Neural progenitor cell (in vitro differentiated cells): ENCODE measurements at places on chromosomes 1 and 21. TPM values are rescaled to one million over a fixed set of nuclear protein-coding genes. Genes with fewer than 3 reads are reported as not detected.

DNA sequence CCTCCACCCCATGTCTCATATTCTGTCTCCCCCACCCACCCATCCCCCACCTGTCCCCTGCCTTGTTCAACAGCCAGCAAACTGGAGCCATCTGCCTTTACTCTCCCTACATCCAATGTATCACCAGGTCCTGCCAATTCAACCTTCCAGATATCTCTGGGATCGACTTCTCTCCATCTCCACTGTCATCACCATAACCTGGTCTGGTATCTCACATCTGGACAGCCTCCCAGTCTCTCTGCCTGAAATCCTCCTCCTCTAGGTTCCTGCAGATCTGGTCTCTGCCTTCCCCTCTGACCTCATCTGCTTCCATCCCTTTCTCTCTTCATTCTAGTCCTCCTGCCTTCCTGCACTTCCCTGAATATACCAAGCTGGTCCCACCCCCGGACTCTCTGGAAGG is 22.2 kb upstream of the CDCA8 start:
- DNase-seq: no peak
- H3K36me3 ChIP-seq: no peaks in the 10 kb centered on the region
- H3K4me3 ChIP-seq: no peak overlapping the region
- H3K4me1 ChIP-seq: peaks cover 8% of the 10 kb centered on the region
- no peak overlapping the region for H3K27ac ChIP-seq
- H3K27me3 ChIP-seq: peaks cover 54% of the 10 kb centered on the region

DNA sequence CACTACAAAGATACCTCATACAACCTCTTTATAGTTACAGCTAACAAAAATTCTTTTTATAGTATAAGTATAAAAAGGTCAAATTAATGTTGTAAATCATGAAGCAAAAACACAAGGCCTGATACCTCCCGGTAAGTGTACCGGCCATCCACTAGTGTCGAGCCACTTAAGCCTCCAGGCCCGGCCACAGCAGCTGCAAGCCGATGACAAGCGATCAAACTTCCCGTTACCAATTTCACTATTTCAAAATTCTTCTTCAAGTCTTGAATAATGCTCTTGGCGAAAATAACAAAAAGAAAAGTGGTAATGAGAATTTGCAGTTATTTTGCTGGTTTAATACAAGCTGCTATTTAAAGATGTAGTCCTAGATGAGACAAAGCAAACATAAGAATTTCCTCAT is 67.6 kb downstream of the USP24 start:
- no peaks in the 10 kb centered on the region for H3K27me3 ChIP-seq
- H3K27ac ChIP-seq: no peak overlapping the region
- peaks cover 30% of the 10 kb centered on the region for H3K36me3 ChIP-seq
- no peak for DNase-seq
- H3K4me3 ChIP-seq: no peak overlapping the region

DNA sequence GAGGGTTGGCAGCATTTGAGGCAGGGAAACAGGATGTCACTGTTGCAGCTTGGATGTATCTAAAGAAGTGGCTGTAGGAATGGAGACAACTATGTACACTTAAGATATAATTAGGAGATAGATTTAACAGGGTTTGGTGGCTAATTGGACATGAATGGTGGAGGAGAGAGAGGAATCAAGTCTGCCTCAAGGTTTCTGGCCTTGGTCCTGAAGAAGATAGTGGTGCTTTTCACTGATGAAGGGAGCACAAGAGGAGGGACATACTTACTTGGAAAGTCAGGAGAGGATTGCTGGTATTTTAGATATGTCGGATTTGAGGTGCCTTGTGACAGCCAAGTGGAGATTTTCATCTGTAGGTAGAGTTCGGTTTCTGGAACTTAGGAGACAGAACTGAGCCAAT is 123.9 kb downstream of the ST6GALNAC3 start:
- H3K27ac ChIP-seq: no peak overlapping the region
- H3K36me3 ChIP-seq: no peaks in the 10 kb centered on the region
- no peaks in the 10 kb centered on the region for H3K27me3 ChIP-seq
- no peak overlapping the region for H3K4me3 ChIP-seq
- H3K4me1 ChIP-seq: no peaks in the 10 kb centered on the region

GRCh38 chr21:16538936-16539440 is 809.2 kb downstream of the USP25 start:
- no peak overlapping the region for H3K4me3 ChIP-seq
- no peaks in the 10 kb centered on the region for H3K36me3 ChIP-seq
- peaks cover 8% of the 10 kb centered on the region for H3K4me1 ChIP-seq
- DNase-seq: no peak

- no peak overlapping the region for H3K27ac ChIP-seq
- H3K4me1 ChIP-seq: no peaks in the 10 kb centered on the region
- no peak overlapping the region for H3K4me3 ChIP-seq
- no peaks in the 10 kb centered on the region for H3K36me3 ChIP-seq
- DNase-seq: no peak
Measured at GRCh38 chr1:156616463-156616862, 2.8 kb upstream of the HAPLN2 start.

- H3K27me3 ChIP-seq: no peaks in the 10 kb centered on the region
- no peak overlapping the region for H3K4me3 ChIP-seq
- H3K27ac ChIP-seq: no peak overlapping the region
- no peak for DNase-seq
- H3K36me3 ChIP-seq: no peaks in the 10 kb centered on the region
Measured at GRCh38 chr1:186735463-186735862, 55.2 kb upstream of the PTGS2 start.

DNA sequence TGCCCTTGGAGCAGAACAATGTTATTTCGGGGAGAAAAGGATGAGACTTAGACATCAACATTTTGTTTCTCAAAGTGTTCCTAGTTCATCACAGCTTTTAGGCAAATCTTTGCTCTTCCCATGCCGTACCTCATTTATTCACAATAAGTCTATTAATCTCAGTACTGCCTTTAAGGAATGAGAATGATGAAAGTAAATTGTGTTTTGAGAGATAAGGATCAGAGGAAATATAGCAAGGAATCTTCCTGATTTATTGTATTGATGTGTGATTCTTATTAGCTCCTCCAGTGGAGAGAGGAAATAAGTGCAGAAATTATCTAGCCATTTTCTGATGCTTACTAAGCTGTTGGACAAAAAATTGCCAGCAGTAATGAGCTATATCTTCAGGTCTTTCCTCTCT is 2.0 kb downstream of the POLR3C start:
- H3K27me3 ChIP-seq: no peaks in the 10 kb centered on the region
- no peak overlapping the region for H3K27ac ChIP-seq
- H3K36me3 ChIP-seq: peaks cover 20% of the 10 kb centered on the region

GRCh38 chr1:237141502-237141901 is 99.5 kb downstream of the RYR2 start:
- no peaks in the 10 kb centered on the region for H3K27me3 ChIP-seq
- no peaks in the 10 kb centered on the region for H3K4me1 ChIP-seq
- no peak overlapping the region for H3K4me3 ChIP-seq
- no peak for DNase-seq
- no peaks in the 10 kb centered on the region for H3K36me3 ChIP-seq

DNA sequence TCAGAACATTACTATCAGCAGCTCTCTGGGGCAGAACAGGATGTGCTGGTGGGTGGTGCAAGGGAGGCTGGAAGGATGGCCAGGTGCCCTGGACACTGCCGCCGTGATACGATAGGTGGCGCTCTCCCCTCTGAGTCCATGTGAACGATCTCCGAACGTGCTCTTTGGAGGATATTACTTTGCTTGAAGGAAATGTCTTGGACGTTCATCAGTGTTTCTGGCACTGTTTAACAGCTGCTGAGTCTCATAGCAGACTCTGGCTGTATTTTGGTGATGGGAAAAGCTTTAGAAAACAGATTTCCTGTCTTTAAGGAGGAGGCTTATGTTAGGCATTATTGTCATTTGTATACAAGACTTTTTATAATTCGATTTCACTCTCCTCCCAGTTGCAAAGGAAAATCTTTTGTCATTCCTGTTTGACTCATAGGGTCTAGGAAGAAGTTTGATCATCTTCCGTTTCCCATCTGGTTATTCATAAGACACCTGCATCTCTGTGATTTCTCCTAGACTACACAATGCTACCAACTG is 386.2 kb upstream of the ADGRL2 start:
- peaks cover 9% of the 10 kb centered on the region for H3K4me1 ChIP-seq
- DNase-seq: peak; percentile 78
- no peaks in the 10 kb centered on the region for H3K36me3 ChIP-seq
- no peak overlapping the region for H3K27ac ChIP-seq
- no peaks in the 10 kb centered on the region for H3K27me3 ChIP-seq

DNA sequence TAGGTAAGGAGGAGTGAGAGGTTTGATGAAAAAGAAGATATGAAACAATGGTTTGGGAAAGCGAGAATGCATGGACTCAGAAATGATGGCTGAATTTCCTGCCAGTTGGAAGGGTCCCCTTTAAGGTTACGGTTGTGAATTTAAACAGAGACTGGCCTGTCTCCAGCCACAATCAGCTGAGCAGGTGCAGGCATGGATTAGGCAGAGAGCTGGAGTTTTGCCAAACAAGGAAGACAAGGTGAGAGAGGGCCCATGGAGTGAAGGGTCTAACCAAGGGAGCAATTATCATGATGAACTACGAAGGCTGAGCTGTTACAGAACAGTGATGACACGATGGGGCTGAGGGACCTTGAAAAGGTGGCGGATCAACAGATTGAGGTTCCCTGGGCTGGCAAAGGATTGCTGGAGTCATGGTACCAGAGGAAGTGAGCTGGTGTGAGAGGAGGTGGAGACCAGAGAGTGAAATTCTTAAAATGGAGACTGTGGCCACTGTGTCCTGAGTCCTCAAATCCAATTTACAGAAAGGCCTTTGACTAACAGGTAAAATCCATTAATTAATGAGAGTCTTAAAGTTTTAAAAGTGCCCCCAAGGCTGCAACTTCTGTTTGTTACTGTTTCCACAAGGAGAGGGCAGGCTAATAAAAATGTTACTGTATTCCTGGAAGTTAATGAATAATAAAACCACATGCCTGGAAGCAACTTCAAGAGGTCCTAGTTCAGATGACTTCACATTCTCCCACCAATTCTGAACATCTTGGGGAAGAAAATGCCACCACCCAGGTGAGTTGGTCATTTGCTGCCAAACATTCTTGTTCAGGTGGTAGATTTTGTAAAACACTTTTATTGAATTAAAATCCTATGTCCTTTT is 41.5 kb downstream of the LHX9 start:
- H3K36me3 ChIP-seq: no peaks in the 10 kb centered on the region
- DNase-seq: no peak
- no peak overlapping the region for H3K4me3 ChIP-seq

- no peak for DNase-seq
- no peaks in the 10 kb centered on the region for H3K27me3 ChIP-seq
- H3K36me3 ChIP-seq: no peaks in the 10 kb centered on the region
- H3K27ac ChIP-seq: no peak overlapping the region
Measured at GRCh38 chr1:66327588-66327987, 206.4 kb upstream of the SGIP1 start.

GRCh38 chr1:4838231-4838630 is 183.8 kb downstream of the AJAP1 start:
- no peaks in the 10 kb centered on the region for H3K36me3 ChIP-seq
- H3K27ac ChIP-seq: no peak overlapping the region
- DNase-seq: no peak
- H3K27me3 ChIP-seq: no peaks in the 10 kb centered on the region
- no peak overlapping the region for H3K4me3 ChIP-seq

DNA sequence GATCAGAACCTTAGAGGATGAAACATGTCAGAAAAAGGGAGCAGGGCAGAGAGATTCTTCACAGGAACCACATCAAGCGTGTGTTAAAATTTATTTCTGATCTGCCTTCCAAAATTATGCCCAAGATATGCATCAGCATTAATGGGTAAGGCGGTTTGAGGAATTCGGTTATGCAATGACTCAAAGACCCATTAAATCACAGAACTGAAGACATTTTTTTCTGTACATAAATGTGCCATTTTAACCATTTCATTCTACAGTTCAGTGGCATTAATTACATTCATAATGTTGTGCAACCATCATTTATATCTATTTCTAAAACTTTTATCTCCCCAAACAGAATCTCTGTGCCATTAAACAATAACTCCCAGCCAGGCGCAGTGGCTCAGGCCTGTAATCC is 43.4 kb downstream of the CNST start:
- no peak for DNase-seq
- H3K36me3 ChIP-seq: no peaks in the 10 kb centered on the region
- H3K27ac ChIP-seq: no peak overlapping the region
- H3K27me3 ChIP-seq: no peaks in the 10 kb centered on the region
- H3K4me1 ChIP-seq: peaks cover 5% of the 10 kb centered on the region

GRCh38 chr1:203425663-203425975 is 50.0 kb upstream of the PRELP start:
- no peak overlapping the region for H3K27ac ChIP-seq
- no peak for DNase-seq
- no peaks in the 10 kb centered on the region for H3K4me1 ChIP-seq
- no peaks in the 10 kb centered on the region for H3K36me3 ChIP-seq

GRCh38 chr21:42695697-42696380 is 42.4 kb downstream of the PDE9A start:
- DNase-seq: no peak
- H3K27ac ChIP-seq: no peak overlapping the region
- no peak overlapping the region for H3K4me3 ChIP-seq
- peaks cover 9% of the 10 kb centered on the region for H3K36me3 ChIP-seq
- no peaks in the 10 kb centered on the region for H3K27me3 ChIP-seq

GRCh38 chr1:201736707-201737320 is 92.1 kb upstream of the IPO9 start:
- H3K27ac ChIP-seq: peak overlapping the region; percentile 97
- no peaks in the 10 kb centered on the region for H3K27me3 ChIP-seq
- no peak overlapping the region for H3K4me3 ChIP-seq
- DNase-seq: no peak
- peaks cover 64% of the 10 kb centered on the region for H3K4me1 ChIP-seq
- no peaks in the 10 kb centered on the region for H3K36me3 ChIP-seq

SLC19A2 gene
- total RNA-seq: 24.1 and 35.4 TPM in 2 replicates

NBPF12 gene
- 7.4 and 9.1 TPM in 2 replicates for total RNA-seq

PTPN7 gene
- not detected in 2 replicates for total RNA-seq

TFF3 gene
- total RNA-seq: 0.12 TPM in 1 of 2 replicates, not detected in the other

SH2D5 gene
- 5.1 and 7.7 TPM in 2 replicates for total RNA-seq

GABPA gene
- total RNA-seq: 39.0 and 66.5 TPM in 2 replicates
